ENCODE measurements at places on chromosomes 4 and X. TPM values are rescaled to one million over a fixed set of nuclear protein-coding genes. Genes with fewer than 3 reads are reported as not detected.
A peak's percentile ranks its signal among the peaks of the same experiment; 100 is the strongest.

- H3K27ac ChIP-seq: no peak overlapping the region
- no peaks in the 10 kb centered on the region for H3K36me3 ChIP-seq
- no peak overlapping the region for H3K4me3 ChIP-seq
- no peaks in the 10 kb centered on the region for H3K4me1 ChIP-seq
- H3K27me3 ChIP-seq: no peaks in the 10 kb centered on the region
Observed at GRCh38 chr4:112315446-112315845, 18.3 kb downstream of the ALPK1 start.

Gene ZNF185
- 2.0 TPM for total RNA-seq

- H3K4me1 ChIP-seq: peaks cover 7% of the 10 kb centered on the region
- no peak for DNase-seq
- no peaks in the 10 kb centered on the region for H3K36me3 ChIP-seq
- H3K4me3 ChIP-seq: no peak overlapping the region
- no peak overlapping the region for H3K27ac ChIP-seq
Observed at GRCh38 chr4:10024303-10024702, 3.0 kb upstream of the SLC2A9 start.

DNA sequence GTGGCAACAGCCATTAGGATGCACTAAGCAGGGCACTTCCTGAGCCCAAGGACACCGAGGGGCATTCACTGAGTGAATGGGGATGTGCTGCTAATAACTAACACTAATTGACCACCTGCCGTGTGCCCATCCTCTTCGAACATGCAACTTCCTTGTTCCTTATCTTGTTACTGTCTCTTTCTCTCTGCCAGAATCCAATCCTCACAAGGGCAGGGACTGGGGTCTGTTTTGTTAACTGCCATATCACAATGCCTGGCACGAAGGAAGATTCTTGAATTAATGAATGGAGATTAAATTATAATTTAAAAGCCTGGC lies 1.3 kb downstream of the ERAS start:
- no peak for DNase-seq
- no peaks in the 10 kb centered on the region for H3K4me1 ChIP-seq
- no peak overlapping the region for H3K4me3 ChIP-seq
- no peak overlapping the region for H3K27ac ChIP-seq
- no peaks in the 10 kb centered on the region for H3K27me3 ChIP-seq

GRCh38 chr4:96145601-96146000 lies 305.7 kb downstream of the PDHA2 start:
- H3K36me3 ChIP-seq: no peaks in the 10 kb centered on the region
- no peak overlapping the region for H3K27ac ChIP-seq
- H3K27me3 ChIP-seq: no peaks in the 10 kb centered on the region
- no peak for DNase-seq
- no peak overlapping the region for H3K4me3 ChIP-seq

Gene TCEAL3
- total RNA-seq: 21.8 TPM

- DNase-seq: no peak
- no peak overlapping the region for H3K4me3 ChIP-seq
- H3K36me3 ChIP-seq: no peaks in the 10 kb centered on the region
- H3K27me3 ChIP-seq: no peaks in the 10 kb centered on the region
Observed at GRCh38 chr4:118086344-118086743, 52.1 kb downstream of the NDST3 start.

- no peak for DNase-seq
- no peak overlapping the region for H3K27ac ChIP-seq
- no peaks in the 10 kb centered on the region for H3K36me3 ChIP-seq
- H3K4me3 ChIP-seq: no peak overlapping the region
Observed at GRCh38 chrX:23864742-23865326, 42.9 kb downstream of the APOO start.

Gene CCDC149
- 9.6 TPM for total RNA-seq

Gene MTTP
- not detected for total RNA-seq

- no peak overlapping the region for H3K27ac ChIP-seq
- no peak overlapping the region for H3K4me3 ChIP-seq
- no peaks in the 10 kb centered on the region for H3K36me3 ChIP-seq
- no peaks in the 10 kb centered on the region for H3K27me3 ChIP-seq
- DNase-seq: no peak
Observed at GRCh38 chrX:96689991-96690390, 5.3 kb downstream of the DIAPH2 start.

Gene CSAG1
- total RNA-seq: not detected

Gene RBM47
- 99.5 TPM for total RNA-seq

- no peaks in the 10 kb centered on the region for H3K36me3 ChIP-seq
- H3K4me1 ChIP-seq: no peaks in the 10 kb centered on the region
- no peak for DNase-seq
- no peaks in the 10 kb centered on the region for H3K27me3 ChIP-seq
- no peak overlapping the region for H3K27ac ChIP-seq
Observed at GRCh38 chrX:71992711-71993110, 82.1 kb downstream of the NHSL2 start.

GRCh38 chrX:40539214-40540142 lies 41.3 kb upstream of the ATP6AP2 start:
- no peaks in the 10 kb centered on the region for H3K36me3 ChIP-seq
- H3K27me3 ChIP-seq: no peaks in the 10 kb centered on the region
- H3K4me3 ChIP-seq: no peak overlapping the region
- H3K4me1 ChIP-seq: peaks cover 5% of the 10 kb centered on the region
- no peak overlapping the region for H3K27ac ChIP-seq
- DNase-seq: peak; percentile 14

DNA sequence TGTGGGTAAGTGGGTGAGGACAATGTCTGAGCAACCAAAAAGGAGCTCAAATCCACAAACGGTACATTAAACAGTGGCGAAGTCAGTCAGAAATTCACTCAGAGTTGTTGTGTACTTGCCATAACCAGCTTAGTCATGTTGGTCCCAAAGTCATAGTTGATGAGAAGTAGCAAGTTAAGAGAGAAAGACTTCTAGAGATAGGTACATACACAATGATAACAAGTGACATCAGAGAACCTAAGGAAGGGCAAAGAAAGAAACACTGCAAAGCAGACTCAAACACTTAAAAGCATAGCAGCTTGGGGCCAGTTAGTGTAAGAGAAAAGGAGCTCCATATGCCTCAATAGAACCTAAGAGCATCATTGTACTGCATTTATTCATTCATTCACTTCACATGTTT lies 30.2 kb downstream of the DYNLT3 start:
- no peak for DNase-seq
- no peaks in the 10 kb centered on the region for H3K36me3 ChIP-seq

DNA sequence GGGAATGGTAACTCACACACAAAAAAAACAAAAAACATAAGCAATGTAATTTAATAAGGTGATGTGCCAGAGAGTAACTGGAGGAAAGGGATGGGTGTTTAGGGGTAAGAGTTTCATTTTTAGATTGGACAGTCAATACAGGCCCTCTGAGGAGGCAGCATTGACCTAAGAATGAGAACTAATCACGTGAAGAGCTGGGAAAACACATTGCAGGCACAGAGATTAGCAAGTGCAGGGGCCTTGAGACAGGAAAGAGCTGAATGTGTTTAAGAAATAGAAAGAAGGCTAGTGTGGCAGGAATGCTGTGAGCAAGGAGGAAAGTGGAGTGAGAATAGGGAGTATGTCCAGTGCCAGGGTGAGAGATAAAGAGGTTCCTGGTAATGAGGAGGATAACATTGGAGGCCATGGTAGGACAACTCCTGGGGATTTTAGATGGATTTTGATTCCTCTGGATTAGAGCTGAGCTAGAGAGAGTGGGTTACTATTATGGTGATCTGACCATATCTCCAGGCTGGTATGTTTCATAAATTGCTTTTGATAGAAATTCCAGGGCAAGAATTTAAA lies 17.6 kb downstream of the PDLIM5 start:
- no peaks in the 10 kb centered on the region for H3K27me3 ChIP-seq
- peak; percentile 13 for DNase-seq
- no peaks in the 10 kb centered on the region for H3K36me3 ChIP-seq
- peak overlapping the region; percentile 55 for H3K27ac ChIP-seq

DNA sequence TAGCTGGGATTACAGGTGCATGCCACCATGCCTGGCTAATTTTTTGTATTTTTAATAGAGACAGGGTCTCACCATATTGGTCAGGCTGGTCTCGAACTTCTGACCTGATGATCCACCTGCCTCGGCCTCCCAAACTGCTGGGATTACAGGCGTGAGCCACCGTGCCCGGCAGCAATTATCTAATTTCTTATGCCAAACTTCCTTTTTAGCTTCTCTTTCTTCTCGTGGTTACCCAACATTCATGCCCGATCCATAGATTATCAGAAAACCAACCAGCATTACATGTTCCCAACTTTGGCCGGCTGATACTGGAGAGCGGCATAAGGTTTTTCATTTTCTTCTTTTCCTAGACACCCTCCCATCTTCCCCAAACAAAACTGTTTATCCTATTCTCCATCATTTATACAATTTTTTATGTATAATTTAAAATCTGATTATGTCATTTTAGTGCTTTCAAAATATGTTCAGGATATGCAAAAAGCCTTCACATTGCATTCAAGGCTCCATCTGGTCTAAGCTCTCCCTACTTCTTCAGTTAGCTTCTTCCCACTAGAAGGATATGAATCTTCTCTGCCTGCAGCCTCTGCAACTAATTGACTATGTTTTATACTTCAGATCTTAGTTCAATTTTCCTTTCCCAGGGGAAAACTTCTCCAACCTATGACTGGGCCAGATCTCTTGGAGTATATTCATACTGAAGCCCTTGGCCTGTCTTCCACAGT lies 8.7 kb downstream of the SLC7A11 start:
- no peak overlapping the region for H3K27ac ChIP-seq
- H3K4me3 ChIP-seq: no peak overlapping the region
- no peak for DNase-seq
- H3K36me3 ChIP-seq: no peaks in the 10 kb centered on the region
- H3K4me1 ChIP-seq: peaks cover 4% of the 10 kb centered on the region

- DNase-seq: peak; percentile 71
- H3K4me3 ChIP-seq: peak overlapping the region; percentile 32
- H3K27me3 ChIP-seq: no peaks in the 10 kb centered on the region
- H3K4me1 ChIP-seq: peaks cover 6% of the 10 kb centered on the region
Observed at GRCh38 chrX:55907968-55908607, 190.5 kb downstream of the RRAGB start.

Gene NHSL2
- 1.6 TPM for total RNA-seq

Measured in body of pancreas (tissue), 4 donors.